ENCODE measurements at places on chromosomes 1 and 21.

- H3K36me3 ChIP-seq = no peaks in the 10 kb centered on the region
- peaks cover 10% of the 10 kb centered on the region for H3K27me3 ChIP-seq
- no peak overlapping the region for H3K4me3 ChIP-seq
Observed at GRCh38 chr1:46173361-46173856, 1.5 kb upstream of the TSPAN1 start.

GRCh38 chr21:45290948-45291612 lies 3.4 kb upstream of the POFUT2 start:
- ATAC-seq = no peak
- H3K4me1 ChIP-seq = peaks cover 3% of the 10 kb centered on the region
- H3K27ac ChIP-seq = no peak overlapping the region
- H3K36me3 ChIP-seq = peaks cover 5% of the 10 kb centered on the region
- no peaks in the 10 kb centered on the region for H3K27me3 ChIP-seq

DNA sequence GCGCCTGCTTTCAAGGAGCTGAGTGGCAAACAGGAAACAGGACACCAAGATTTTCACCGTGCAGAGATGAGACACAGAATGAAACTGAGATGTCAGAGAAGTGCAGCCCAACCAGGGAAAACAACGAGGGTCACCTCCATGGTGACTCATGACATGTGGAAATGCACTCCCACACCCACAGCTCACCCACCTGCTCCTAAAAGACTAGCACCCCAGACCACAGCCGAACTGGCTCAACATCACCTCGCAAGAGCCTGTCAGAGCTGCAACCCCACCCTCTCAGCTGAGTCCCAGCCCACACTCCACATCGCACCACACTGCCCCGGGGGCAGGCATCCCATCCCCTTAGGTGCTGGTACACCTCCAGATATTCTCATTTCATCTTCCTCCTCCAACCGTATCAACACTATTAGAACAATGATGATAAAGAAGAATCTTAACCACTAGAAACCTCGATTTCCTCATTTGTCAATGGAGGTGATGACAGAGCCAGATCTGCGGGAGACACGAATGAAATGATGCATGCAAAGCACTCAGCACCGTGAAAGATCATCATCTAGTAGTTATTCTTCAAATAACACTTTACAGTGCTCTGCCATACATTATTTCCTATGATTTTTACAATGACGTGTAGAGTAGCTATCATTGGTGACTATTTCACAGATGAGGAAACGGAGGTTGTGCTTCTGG lies 103.2 kb downstream of the DMRTB1 start:
- H3K4me3 ChIP-seq = peak overlapping the region; percentile 21
- no peaks in the 10 kb centered on the region for H3K36me3 ChIP-seq
- H3K4me1 ChIP-seq = peaks cover 13% of the 10 kb centered on the region
- H3K27me3 ChIP-seq = peaks cover 45% of the 10 kb centered on the region

DNA sequence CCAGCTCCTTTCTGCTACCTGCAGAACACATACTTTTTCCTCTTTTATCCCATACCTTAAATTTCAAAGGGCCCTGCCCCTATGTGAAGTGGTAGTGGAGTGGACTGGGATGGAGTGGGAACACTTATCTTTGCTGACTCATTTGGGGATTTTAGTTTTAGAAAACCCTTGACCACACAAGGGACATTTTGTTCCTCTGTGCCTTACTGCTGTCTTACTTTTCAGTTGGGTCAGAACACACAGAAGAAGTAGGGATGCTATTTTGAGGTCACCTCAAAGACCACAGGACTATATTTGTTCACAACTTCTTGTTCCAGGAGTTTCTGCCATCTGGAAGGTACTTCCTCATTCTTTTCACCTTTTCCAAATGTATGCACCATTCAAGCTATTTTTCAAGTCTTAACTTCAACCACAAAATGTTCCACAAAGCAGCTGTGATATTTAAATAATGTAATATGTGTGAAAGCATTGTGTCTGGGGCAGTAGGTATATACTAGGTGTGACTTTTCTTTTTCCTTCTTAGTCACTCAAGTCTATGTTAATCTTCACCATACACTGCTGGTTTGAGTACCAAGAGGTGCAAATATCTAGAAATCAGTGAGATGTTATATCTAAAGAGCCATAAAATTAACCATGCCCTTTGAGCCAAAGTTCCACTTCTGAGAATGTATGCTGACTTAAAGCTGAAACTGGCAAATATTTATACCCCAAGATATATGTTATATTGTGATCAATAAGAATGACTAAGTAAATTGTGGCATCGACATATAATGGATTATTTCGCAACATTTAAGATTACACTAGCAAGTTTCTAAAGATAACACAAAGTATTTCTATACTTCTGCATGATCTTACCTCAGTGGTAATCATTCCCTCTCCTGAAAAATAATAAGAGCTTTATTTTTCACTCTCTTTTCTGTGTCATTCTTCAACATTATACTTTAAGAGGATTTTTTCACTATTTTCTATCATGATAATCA lies 308.5 kb downstream of the MRPL39 start:
- H3K4me3 ChIP-seq = no peak overlapping the region
- H3K36me3 ChIP-seq = no peaks in the 10 kb centered on the region
- H3K27me3 ChIP-seq = no peaks in the 10 kb centered on the region
- H3K4me1 ChIP-seq = no peaks in the 10 kb centered on the region
- H3K27ac ChIP-seq = no peak overlapping the region
- ATAC-seq = no peak

DNA sequence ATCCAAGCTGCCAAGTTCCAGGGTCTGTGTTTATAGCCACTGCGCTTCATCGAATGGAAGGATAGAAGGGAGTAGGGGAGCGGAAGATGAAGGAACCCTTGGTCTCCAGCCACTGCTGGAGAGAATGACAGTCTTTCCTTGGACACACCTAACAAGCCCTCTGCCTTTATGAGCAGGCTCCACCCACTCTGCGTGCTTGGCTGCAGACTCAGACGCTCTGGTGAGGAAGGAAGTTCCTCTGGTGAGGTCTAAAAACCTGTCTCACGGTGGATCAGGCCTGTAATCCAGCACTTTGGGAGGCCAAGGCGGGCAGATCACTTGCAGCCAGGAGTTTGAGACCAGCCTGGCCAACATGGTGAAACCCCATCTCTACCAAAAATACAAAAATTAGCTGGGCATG lies 55.4 kb downstream of the MATN1 start:
- H3K27me3 ChIP-seq = peaks cover 15% of the 10 kb centered on the region
- no peak overlapping the region for H3K4me3 ChIP-seq
- no peak overlapping the region for H3K27ac ChIP-seq
- H3K36me3 ChIP-seq = no peaks in the 10 kb centered on the region
- ATAC-seq = no peak
- H3K4me1 ChIP-seq = no peaks in the 10 kb centered on the region

GRCh38 chr21:31222142-31222541 lies 121.9 kb downstream of the TIAM1 start:
- no peaks in the 10 kb centered on the region for H3K4me1 ChIP-seq
- H3K36me3 ChIP-seq = peaks cover 76% of the 10 kb centered on the region
- no peaks in the 10 kb centered on the region for H3K27me3 ChIP-seq
- H3K4me3 ChIP-seq = no peak overlapping the region

- ATAC-seq = no peak
- H3K4me3 ChIP-seq = no peak overlapping the region
- H3K27ac ChIP-seq = no peak overlapping the region
- H3K4me1 ChIP-seq = no peaks in the 10 kb centered on the region
Observed at GRCh38 chr1:101683561-101683960, 313.2 kb downstream of the OLFM3 start.

- H3K4me3 ChIP-seq = no peak overlapping the region
- H3K36me3 ChIP-seq = no peaks in the 10 kb centered on the region
- H3K4me1 ChIP-seq = no peaks in the 10 kb centered on the region
- ATAC-seq = no peak
- H3K27me3 ChIP-seq = peaks cover 11% of the 10 kb centered on the region
Observed at GRCh38 chr1:201300641-201301040, 17.3 kb downstream of the PKP1 start.

GRCh38 chr21:32717851-32718316 lies 9.9 kb downstream of the SYNJ1 start:
- no peaks in the 10 kb centered on the region for H3K27me3 ChIP-seq
- peaks cover 12% of the 10 kb centered on the region for H3K4me1 ChIP-seq
- no peak overlapping the region for H3K27ac ChIP-seq
- H3K4me3 ChIP-seq = no peak overlapping the region

- no peaks in the 10 kb centered on the region for H3K27me3 ChIP-seq
- peak; percentile 89 for ATAC-seq
- H3K27ac ChIP-seq = no peak overlapping the region
- peaks cover 47% of the 10 kb centered on the region for H3K4me1 ChIP-seq
- H3K36me3 ChIP-seq = no peaks in the 10 kb centered on the region
- H3K4me3 ChIP-seq = peak overlapping the region; percentile 81
Observed at GRCh38 chr1:101314244-101314643, 77.4 kb downstream of the S1PR1 start.
